Bronchial epithelial cell (primary cell): ENCODE measurements at places on chromosomes 2 and 18.

- peak; percentile 70 for DNase-seq
These were observed 91.6 kb downstream of the ITGB1BP1 start for GRCh38 chr2:9331704-9332103.

- peak; percentile 91 for DNase-seq
These were observed 50.2 kb downstream of the TGOLN2 start for GRCh38 chr2:85277416-85278158.

DNA sequence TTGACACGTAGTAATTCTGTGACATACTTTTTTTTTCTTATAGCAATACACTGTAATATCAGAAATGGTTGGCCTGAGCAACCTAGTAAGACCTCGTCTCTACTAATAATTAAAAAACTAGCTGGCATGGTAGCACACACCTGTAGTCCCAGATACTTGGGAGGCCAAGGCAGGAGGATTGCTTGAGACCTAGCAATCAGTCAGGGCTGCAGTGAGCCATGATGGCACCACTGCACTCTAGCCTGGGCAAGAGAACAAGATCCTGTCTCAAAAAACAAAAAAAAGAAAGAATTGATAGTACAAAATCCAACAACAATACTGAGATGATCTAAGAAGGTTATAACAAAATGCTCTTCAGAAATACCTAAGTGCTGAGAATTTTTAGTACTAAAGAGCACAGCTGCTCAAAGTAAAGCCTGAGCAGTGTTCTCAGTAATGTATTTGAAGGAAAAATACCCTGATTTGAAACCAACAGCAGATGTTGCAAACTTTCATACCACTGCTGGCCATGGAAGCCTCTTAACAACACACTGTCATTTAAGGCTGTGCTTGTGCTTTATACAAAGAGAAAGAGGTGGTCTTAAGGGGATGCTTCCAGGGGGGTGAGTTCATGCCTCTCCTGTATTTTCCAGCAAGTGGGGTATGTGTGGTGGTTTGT lies 132.6 kb upstream of the CDCA7 start:
- no peak for DNase-seq

DNA sequence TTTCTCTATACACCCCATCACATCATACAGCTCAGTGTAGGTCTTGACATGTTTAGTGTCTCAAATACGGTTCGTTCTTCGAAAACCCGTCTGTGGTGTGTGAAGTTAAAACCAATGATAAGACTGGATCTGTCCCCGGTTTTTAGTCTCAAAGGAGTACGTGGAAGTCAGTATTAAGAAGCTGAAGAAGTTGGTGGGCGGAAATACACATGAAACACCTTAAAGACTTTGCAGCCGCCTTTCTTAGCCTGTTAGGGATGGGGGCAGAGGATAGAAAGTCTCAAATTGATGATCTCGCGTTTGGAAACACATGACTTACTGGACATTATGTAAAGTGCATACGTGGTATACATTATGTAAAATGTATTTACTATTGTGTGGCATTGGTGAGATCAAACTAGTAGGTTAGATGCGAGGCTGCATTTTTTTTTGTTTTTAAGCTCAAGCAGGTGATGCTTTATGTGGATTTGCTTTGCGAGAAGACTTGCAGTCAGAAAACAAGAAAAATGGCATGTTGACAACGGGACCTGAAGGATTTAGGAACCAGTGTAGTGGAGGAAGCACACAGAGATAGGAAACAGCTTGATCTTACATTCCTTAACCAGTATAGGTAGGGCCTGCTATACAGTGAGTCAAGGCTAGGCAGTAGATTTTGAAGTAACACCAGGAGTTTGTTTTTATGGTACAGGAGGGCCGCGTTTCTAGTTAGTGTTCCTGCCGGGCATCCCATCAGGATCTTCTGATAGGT lies 1.2 kb downstream of the CNOT11 start:
- DNase-seq = peak; percentile 21

DNA sequence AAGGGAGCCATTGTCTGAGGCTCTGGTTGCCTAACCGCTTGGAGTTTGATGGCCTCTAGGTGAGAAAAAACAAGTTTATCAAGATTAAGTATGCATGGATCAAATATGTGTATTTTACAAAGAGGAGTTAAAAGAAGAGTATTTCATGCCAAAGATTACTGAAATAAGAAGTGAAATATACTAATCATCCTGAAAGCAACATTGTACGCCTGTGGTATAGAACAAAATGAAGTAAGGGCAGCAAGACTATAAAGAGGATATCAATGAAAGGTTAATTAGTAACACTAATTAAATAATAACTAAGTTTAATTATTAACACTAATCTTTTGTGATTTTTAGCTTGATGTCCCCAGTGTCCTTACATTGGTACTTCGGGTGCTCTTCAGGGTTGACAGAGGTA lies 276.7 kb downstream of the CALCRL start:
- no peak for DNase-seq

DNA sequence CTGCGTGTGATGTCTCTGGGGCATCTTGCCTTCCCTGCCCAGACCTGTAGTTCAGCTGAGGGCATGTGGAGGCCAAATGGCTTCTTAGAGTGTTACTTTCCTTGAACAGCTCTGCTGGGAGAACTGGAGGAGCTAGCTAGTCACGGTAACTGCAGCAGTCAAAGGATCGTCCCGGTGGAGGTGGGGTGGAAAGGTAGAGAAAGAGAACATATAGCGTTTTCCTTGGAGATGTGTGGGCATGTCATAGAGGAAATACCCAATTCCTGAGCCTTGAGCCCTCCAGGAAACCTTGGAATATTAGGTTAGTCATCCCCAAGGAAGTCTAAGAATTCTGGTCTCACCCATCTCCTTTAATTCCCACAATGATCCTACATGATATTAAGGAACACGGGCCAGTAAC lies 33.5 kb upstream of the IL37 start:
- peak; percentile 100 for DNase-seq

DNA sequence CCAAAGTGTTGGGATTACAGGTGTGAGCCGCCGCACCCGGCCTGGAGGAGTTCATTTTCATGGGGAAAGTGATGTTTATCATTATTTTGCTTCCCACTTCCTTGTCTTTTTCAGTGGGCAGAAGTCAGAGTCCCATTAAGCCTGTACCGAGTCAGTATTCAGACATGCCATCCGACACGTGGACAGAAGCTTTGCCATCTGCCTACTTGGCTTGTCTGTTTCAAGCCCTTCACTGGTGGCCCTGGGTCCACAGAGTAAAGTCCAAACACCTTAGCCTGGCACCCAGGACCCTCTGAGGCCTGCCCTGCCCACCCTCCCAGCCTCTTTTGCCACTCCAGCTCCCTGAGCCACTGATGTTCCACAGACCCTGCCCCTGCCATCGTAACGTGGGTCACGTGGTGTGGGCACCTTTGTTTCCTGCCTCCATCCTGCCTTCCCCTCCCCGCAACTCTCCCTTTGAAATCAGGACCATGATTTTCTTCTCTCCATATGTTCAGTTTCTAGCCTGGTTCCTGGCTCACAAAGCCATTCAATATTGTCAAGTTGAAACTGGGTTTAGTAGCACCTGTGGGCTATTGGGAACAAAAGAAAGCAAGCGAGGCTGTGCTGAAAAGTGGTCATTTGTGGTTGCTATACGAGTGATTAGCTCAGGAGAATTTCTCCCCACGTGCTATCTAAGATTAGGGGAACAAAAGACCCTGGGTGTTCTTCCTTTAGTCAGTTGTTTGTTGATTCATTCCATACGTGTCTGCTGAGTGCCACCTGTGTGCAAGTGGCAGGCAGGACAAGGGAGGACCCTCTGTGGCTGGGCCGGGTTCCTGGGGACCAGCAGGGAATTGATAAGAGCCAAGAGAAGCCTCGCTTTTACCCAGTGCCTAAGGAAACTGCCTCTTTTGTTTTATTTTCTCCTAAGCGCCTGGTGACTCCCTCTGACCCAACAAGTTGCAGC lies 5.1 kb upstream of the ODC1 start:
- DNase-seq = no peak

DNA sequence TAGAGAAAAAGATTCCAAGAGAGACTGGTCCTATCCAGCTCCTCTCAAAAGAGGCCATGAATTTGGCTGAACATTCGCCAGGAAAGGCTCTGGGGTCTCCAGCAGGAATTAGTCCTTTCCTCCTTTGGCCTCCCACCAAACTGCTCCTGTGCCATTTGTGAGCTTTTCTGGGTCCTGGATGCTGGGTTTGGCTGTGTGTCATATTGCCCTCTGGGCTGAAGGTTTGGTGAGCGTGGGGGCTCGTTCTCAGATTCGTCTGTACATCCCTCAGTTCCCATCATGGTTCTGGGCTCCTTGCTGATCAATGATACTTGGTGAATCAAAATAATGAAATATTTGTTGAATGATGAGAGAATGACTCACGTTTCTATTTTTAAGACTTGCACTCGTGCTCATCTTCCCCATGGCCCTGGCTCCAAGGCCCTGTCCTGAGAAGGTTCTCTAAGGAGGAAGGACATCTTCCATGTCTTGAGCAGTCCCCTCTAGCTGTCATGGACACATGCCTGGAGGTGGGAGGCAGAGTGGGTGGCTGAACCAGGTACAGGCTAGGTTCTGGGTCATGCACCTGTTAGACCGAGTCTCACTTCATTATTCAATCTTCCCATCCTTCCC lies 47.8 kb upstream of the RHOB start:
- peak; percentile 37 for DNase-seq

DNA sequence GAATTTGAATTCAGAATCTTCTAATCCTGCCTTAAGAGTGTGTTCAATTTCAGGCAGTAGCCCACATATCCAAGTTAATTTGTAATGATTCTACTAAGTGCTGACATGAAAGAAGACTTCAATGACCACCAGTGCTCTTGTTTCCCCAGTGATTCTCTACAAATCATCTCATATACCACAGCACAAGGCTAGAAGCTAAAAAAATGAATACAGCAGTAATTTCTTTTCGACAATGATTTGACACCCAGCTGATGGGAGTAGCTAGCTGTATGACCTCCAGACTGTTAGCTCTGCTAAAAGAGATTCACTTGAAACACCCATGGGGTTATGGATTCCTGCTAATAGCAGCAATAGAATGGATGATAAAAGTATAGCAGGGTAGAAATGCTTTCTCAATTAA lies 217.0 kb upstream of the TMEFF2 start:
- DNase-seq = no peak
